ENCODE measurements at places on chromosomes 4 and X.

DNA sequence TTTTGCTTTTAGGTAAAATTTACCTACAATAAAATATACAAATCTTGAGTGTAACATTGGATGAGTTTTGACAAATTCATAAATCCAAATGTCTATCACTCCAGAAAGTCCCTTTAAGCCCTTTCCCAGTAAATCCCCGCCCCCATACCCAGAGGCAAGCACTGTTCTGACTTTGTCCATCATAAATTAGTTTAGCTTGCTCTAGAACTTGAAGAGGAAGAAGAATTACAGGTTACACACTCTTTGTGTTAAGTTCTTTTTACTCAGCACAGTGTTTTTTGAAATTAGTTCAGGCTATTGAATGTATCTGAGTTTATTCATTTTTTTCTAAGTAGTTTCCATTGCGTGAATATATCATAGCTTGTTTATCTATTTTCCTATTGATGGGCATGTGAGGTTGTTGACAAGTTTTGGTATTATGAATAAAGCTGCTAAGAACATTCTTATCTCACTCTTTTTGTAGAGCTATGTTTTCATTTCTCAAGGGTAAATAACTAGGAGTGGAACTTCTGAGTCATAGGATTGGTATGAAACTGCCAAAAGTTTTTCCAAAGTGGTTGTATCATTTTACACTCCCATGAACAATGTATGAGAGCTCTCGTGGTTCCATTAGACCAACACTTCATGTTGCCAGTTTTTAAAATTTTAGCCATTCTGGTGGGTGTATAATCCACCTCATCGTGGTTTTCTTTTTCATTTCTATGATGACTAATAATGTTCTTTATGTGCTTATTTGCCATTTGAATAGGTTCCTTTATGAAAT, 22.4 kb upstream of the HPSE start:
- DNase-seq: no peak

GRCh38 chrX:129781134-129781672, 1.5 kb downstream of the SASH3 start:
- peak; percentile 28 for DNase-seq

GRCh38 chr4:111618908-111619307, 526.3 kb upstream of the FAM241A start:
- no peak for DNase-seq

GRCh38 chr4:24112466-24112865, 222.6 kb upstream of the PPARGC1A start:
- no peak for DNase-seq

DNA sequence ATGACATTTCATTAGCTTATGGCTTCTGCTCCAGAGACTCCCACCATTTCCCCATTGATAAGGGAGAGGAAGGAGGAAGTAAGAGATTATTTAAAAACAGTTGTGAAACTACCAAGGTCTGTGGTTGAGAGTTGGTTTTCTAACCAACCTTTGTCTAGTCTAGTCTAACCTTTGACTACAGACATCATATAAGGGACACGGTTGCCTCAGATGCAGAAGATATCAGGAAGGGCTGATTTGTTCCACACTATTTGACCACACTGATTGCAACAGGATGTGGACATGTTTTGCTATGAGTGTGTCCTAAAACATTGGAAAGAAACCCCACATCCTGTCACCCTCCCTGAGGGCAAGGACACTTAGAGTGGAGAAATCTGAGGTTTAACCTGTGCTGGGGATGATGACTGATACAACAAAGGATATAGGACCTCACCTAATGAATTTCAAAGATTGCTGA, 53.0 kb downstream of the COQ2 start:
- no peak for DNase-seq

- no peak for DNase-seq
Measured at GRCh38 chr4:28886934-28887333, 1833.2 kb upstream of the PCDH7 start.

DNA sequence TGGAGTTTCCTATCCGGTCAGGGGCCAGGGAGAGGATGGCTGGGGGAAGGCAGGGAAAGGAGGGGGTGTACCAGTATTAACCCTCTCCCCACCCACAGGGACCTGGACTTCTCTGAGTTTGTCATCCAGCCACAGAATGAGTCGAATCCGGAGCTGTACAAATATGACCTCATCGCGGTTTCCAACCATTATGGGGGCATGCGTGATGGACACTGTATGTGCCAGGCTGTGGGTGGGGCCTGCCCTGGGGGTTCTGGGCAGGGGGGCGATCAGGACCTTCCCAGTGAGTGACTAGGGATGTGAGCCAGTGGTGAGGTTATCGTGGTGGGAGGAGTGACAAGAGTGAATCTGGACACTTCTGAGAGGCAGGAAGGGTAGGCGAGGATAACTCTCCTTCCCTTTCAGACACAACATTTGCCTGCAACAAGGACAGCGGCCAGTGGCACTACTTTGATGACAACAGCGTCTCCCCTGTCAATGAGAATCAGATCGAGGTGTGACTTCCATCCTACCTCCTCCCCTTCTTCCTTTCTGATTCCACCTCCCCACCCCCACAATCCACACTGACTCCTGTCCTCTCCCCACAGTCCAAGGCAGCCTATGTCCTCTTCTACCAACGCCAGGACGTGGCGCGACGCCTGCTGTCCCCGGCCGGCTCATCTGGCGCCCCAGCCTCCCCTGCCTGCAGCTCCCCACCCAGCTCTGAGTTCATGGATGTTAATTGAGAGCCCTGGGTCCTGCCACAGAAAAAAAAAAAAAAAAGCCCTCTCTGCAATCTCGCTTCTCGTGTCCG, 14.6 kb downstream of the USP11 start:
- no peak for DNase-seq

DNA sequence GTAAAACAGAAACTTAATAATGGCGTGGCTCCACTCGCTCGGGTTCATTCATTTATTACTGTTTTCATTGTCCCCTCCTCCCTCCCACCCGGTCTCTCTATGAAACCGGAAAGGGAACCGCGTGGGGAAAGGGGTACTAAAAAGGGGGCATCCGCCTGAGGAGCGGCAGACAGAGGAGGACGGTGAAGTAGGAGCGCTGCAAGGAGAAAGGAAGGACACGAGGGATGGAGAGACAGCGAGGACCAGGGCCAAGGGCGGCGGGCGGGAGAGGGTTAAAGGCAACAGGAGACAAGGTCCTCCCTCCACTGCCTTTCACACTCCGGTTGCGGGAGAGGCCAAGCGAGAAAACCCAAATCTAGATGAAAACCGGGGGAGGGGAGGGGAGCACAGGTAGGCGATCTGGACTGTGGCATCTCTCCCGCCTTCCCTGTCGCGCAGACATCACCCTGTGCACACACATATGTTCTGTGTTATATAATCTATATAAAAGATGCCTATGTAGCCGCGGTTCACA, 829 bp downstream of the ELOVL6 start:
- DNase-seq: no peak

- DNase-seq: no peak
Measured at GRCh38 chr4:54076673-54077072, 12.3 kb upstream of the CHIC2 start.

GRCh38 chr4:7981738-7982394, 42.2 kb upstream of the AFAP1 start:
- no peak for DNase-seq

DNA sequence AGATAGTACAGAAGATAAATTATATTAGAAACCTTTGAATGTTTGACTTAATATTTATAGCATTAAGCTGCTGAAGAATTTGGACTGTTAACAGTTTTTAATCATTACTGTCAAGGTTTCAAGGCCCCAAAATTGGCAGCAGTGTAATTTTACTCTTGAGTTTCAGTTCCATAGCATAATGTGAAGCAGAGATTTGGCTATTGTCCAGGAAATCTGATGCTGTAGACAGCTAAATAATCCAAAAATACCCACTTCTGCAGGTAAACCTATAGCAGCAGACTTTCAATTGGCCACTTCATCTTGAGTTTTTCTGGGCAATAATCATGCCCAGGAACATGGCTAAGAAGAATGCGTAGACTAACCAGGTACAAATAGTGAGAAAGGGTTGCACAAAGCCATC, 85.0 kb downstream of the RCHY1 start:
- DNase-seq: no peak

- no peak for DNase-seq
Measured at GRCh38 chr4:151628001-151628608, 132.7 kb downstream of the GATB start.

DNA sequence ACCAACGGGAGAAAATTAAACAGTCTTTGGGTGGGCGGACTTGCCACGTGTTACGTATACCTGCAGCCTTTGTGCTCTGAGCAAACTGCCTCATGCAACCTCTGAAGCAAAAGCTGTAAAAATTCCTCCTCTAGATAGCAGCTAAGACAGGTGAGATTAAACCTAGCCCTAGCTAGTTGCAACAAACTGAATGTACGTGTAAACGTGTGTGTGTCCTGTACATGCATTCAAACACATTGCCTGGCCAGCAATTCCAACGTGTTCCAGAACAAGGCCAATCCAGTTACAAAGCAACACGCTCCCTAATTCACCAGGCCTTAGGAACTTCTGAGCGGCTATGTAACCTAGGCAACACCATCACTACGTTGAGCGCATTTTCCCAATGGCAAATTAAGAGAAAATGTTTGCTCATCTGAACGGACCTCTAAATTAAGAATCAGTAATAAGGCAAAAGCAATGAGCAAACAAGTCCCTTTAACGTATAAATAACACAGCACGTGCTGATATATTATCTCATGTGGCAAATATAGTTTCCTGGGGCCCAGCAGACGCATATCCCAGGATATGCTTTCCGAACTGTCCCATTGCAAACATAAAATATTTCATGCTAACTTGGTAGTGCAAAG, 792 bp downstream of the PPID start:
- DNase-seq: no peak

GRCh38 chr4:84028340-84028739, 470.8 kb downstream of the NKX6-1 start:
- DNase-seq: no peak
